ENCODE measurements at places on chromosomes 7 and 10. TPM values are rescaled to one million over a fixed set of nuclear protein-coding genes. Genes with fewer than 3 reads are reported as not detected.

HECW1 gene
- not detected for total RNA-seq

ABCC2 gene
- total RNA-seq, result 0.39 TPM

NME8 gene
- not detected for total RNA-seq

PTPN20 gene
- total RNA-seq, result 6.2 TPM

CTAGE15 gene
- total RNA-seq, result 0.31 TPM

FLNC gene
- 0.11 TPM for total RNA-seq

Measured in hair follicular keratinocyte (primary cell).